ENCODE measurements at places on chromosomes 7 and 10.

GRCh38 chr10:74871595-74872382 is 45.4 kb downstream of the KAT6B start:
- DNase-seq, result peak; percentile 56

DNA sequence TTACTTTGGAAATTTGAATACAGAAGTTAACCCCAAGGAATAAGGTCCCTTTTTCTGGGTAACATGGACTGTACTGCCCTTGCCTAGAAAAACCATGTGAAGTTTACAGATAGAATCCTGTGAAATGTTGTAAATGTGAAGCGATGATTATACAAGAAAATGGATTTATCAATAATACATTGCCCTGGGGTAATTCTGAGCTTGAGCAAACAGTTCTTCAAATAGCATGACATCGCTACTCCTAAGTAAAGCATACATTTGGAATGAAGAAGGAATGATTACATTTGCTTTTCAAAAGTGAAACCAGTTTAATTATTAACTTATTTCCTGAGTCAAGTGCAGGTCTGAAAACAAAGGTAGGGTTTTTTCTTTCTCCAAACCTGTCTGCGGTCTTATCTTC is 43.3 kb upstream of the FZD8 start:
- no peak for DNase-seq

DNA sequence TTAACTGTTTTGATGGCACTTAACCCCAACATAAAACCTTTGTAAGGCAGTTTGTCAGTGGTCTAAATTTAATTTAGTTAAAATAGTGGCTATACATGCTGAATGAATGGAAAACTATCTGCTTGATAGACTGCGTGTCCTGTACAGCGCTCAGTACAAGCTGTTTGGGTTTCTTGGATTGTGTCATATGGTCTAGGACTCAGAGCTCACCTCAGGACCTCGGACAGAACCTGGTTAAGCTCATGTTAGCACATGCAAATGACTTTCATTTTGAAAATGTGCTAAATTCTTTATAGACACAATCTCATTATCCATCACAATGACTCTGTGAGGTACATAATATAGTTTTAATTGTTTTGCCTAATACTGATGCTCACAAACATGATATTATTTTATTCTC is 55.7 kb upstream of the RELN start:
- DNase-seq, result no peak

DNA sequence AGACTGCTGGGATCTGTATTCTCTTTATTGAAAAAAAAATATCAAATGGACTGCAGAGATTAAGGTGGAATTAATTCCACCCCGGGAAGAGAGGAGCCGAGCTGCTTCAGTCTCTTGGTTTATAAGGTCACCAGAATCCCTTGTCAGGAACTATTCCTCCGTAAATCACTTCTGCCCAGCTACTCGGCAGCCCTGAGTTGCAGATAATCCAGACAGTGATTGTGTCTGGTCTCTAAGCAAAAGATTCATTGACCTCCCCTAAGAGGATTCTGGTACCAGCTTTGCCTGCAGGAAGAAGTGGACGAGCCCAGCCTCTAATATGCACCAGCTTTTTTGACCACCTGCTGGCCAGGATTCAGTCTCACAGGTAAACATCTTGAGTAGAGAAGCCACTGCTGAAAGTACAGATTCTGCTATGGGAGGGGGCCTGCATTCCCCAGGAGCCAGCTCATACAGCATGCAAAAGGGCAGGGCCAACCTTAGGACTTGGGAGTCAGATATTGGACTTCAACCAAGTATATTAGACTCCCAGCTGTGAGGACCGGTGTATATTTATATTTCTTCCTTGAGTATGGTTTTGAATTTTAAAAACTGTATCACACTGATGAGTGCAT is 27.1 kb upstream of the PLXNA4 start:
- DNase-seq, result no peak

DNA sequence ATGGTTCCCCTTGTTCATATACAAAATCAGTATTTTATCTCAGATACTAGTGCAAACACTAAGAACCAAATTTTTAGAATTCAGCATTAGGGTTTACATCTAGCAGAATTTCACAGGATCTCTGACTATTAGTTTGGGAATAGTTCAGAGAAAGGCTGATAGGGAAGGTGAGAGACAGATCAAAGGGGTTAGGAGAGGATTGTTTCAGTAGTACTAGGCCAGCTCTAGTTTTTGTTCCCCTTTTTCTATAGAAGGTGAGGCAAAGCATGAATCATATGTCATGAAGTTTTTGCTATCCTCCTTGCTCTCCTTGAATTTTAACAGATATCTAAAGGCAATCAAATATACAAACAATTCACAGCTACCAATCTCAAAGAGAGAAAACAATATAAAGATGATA is 26.1 kb upstream of the CTNNA3 start:
- no peak for DNase-seq

- no peak for DNase-seq
Measured at GRCh38 chr7:44497155-44498027, 6.9 kb upstream of the NUDCD3 start.

GRCh38 chr7:44311561-44312495 is 13.6 kb downstream of the CAMK2B start:
- DNase-seq, result peak; percentile 25

GRCh38 chr7:1291357-1291689 is 58.7 kb downstream of the UNCX start:
- DNase-seq, result no peak
